ENCODE measurements at places on chromosomes 3 and 15.

DNA sequence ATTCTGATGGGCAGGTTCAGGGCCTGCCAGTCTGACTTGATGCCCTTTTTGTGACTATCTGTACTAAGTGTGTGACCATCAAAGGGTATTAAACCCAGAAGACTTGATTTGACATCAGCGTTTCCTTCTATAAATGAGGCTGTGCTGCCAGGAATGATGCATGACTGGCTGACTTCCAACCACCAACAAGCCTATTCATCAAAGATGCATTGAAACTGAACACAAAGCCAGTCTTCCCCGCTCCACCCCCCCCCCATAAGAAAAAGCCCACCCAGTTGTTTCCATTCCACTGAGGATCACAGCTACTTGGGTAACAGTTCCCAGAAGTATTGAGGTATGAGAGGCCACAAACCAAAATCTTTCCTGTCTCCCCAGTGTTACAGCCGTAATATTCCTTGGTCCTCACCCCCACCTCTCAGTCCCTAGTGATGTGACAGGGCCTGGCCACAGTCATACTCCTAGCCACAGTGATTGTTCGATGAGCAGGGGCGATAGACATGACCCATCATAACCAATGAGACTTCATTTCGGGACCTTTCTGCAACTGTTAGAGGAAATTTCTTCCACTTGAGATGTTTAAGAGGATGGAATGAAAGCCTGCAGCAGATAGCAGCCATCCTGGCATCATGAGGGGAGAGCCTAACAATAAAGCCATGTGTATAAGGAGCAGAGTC is 22.6 kb downstream of the SH3BP5 start:
- no peak for DNase-seq

DNA sequence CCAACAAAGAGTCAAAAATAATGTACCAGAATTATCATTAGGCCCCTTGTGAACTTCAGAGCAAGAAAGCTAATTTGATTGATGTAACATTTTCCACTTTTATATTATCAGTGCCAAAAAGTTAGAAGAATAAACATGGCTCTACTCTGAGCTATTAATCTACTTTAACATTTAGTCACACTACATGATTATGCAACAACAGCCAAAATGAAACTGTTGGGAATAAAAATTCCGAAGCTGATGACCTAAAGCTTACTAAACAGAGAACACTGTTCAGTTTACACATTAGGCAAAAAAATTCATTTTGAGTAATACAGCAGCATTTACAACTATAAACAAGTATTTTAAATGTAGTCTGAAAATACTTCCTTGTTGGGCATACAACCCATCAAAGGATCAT is 1134.1 kb downstream of the EPHA3 start:
- DNase-seq: no peak

DNA sequence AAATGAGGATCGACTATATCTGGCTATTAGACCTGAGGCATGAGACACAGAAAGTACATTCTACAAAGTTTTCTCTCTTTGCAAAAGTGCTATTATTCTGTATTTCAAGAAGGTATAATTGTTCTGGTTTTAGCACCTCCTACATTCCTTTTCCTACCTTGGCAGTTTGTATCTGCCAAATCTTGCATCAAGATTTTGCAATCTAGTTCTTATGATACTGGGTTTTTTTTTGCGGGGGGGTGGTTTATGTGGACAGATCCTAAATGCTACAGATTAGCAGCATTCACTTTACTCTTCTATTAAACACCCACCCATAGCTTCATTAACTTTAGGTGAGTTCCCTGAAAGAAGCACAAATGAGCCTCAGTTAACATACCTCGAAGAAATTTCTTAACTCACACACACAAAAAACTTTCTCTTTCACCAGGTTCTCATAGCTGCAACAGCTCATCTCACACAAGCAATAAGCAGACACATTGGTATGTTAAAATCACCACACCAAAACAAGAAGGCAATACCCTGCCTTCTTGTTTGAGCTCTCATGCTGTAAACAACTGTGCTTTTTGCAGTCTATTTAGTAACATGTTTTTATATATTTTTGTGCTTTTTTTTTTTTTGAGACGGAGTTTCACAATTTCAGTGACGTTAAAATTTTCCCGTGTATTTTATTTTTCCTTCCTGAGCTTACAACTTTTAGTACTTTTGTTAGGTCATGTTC is 73.0 kb upstream of the VGLL4 start:
- DNase-seq: no peak

- DNase-seq: no peak
Observed at GRCh38 chr3:123351501-123351900, 97.4 kb downstream of the ADCY5 start.

DNA sequence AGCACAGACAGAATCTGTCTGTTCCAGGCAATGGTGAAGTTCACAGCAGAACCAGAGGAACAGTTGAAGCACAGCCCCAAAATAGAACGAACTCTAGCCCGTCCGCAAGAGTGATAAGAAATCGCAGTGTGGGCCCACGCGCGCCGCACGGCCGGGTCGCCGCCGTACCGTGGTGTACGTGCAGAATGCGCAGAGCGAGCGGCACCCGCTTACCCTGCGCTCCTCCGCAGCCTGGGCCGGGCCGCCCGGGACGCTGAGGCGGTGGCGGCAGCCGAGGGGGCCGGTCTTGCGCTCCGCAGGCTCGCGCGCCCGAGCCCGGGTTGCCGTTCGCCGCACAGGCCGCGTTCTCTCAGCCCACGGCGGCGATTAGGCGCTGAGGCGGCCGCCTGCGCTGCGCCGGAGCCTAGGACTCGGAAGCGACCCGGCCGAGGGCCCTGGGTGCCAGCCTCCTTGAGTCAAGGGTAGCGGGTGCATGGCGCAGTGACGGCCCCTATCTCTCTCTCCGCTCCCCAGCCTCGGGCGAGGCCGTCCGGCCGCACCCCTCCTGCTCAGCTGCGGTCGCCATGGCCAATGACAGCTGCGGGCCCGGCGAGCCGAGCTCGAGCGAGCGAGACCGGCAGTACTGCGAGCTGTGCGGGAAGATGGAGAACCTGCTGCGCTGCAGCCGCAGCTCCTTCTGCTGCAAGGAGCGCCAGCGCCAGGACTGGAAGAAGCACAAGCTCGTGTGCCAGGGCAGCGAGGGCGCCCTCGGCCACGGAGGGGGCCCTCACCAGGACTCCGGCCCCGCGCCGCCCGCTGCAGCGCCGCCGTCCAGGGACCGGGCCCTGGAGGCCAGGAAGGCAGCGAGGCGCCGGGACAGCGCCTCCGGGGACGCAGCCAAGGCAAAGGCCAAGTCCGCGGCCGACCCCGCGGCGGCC is 20.5 kb downstream of the WDR73 start:
- DNase-seq: peak; percentile 49

- no peak for DNase-seq
Observed at GRCh38 chr15:59894835-59895234, 109.3 kb upstream of the FOXB1 start.

- no peak for DNase-seq
Observed at GRCh38 chr3:40899286-40899712, 300.0 kb upstream of the CTNNB1 start.

DNA sequence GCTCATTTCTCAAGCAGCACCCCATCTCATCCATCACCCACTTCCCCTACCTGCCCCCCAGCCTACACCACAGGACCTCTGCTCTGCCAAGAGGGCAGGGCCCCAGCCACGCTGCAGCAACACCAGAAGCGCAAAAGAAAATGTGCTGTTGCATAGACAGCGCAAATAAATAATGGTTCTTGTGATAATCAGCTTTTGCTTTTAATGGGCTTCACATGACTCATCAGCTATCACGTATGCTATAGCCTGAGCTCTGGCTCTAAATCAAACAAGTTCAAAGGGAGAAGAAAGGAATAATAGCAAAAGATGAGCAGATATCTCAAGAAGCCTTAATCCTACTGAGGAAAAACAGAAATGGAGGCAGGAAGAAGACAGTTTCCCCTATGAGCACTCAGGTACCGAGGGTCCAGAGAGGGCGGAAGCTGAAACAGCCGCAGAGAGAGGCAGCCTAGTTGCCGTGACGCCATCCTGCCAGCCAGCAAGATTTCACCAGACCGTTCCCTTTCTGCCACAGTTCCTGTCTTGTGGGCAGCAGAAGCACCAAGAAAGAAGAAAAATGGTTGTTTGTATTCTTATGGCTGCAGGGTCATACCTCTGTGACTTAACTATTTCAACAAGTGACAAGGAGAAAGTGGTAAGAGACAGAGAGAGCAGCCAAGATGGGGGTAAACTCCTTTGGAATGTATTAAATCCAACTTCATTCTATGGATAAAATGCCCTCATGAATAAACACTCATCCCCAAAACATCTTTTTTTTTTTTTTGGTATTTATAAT is 22.0 kb downstream of the RAB27A start:
- DNase-seq: peak; percentile 9

DNA sequence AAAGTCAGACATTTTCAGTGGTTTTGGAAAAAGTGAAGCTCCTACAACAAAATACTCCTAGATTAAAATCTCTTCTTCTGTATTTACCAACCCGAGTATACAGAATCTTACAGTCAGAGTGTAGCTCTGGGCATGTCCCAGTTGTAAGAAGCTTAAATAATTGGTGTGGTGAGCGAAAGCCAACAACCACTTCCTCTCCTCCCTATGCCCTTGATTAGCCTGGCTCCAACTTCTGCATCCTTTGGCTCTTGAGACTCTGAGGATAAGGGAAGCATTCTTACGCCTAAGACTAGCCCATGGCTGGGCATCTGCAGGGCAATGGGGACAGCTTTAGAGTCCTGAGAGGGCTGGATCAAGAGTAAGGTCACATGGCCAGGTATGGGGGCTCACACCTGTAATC is 25.5 kb downstream of the RFT1 start:
- DNase-seq: no peak
